ENCODE measurements at places on chromosomes 16 and 17.

GRCh38 chr16:58345574-58346354 lies 46.5 kb upstream of the GINS3 start:
- DNase-seq: no peak

DNA sequence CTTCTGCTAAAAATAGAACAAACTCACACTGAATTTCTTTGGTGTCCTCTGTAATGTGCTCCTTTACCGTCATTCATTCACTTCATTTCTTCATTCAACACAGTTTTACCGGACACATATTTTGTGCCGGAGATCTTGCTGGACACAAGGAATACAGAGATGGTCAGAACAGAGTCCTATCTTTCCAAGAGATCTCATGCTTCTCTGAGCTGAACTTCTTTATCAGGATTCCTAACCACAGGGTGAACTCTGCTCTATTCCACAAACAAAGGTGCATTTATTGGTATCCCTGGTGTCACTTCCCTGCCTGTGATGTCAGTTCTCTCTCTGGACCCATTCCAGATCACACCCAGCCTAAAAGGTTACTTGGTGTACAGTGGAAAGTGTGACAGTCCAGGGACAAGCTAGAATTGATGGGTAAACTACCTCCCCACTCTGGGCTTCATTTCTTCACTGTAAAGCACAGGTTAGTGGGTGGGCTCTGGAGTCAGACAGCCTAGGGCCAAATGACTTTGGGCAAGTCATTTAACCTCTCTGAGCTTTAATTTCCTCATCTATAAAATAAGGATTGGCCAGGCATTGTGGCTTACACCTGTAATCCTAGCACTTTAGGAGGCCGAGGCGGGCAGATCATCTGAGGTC lies 4.2 kb downstream of the IFI35 start:
- no peak for DNase-seq

GRCh38 chr16:87060034-87060986 lies 256.9 kb downstream of the C16orf95 start:
- DNase-seq: no peak

GRCh38 chr17:72362376-72363088 lies 241.7 kb downstream of the SOX9 start:
- DNase-seq: no peak

DNA sequence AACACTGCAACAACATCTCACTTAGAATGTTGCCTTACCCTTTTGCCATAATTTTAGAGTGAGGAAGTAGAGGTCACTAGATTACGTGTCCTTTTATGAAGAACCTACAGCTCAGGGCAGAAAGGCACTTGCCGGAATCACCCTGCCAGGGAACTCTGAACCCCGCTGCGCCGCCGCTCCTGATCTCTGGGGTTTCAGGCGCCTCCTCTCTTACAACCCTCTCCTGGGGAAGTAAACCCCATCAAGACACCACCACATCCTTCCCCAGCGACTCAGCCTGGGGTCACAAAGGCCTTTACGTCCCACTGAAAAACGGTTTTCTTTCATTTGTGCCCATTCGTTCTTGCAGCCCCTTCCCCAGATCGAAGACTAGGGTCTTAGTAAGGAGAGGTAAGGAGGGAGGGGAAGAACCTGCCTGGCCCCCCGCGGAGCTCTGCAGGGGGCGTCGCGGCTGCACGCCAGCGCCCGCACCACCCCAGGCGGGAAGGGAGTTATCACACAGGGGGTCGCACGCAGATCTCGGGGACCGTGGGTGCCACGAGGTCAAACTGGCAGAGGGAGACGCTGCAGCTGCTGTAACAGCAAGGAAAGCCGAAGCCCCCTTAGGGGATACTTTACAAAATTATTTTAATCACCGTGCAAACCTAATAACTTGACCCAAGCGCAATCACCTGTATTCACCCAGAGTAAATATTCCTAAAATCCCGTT lies 1.0 kb upstream of the HLF start:
- no peak for DNase-seq

- no peak for DNase-seq
Measured at GRCh38 chr17:73139296-73139695, 25.5 kb upstream of the SSTR2 start.

- DNase-seq: no peak
Measured at GRCh38 chr17:61376931-61377838, 22.5 kb upstream of the TBX2 start.

- no peak for DNase-seq
Measured at GRCh38 chr17:58289869-58290268, 9.1 kb upstream of the MPO start.

Data from activated CD4-positive, alpha-beta T cell treated with anti-CD3 and anti-CD28 coated beads for 24 hours (primary cell).